Activated CD8-positive, alpha-beta memory T cell treated with anti-CD3 and anti-CD28 coated beads, Interleukin-2, amount 50 U/mL, for 48 hours (primary cell): ENCODE measurements at places on chromosomes 2 and 18.

DNA sequence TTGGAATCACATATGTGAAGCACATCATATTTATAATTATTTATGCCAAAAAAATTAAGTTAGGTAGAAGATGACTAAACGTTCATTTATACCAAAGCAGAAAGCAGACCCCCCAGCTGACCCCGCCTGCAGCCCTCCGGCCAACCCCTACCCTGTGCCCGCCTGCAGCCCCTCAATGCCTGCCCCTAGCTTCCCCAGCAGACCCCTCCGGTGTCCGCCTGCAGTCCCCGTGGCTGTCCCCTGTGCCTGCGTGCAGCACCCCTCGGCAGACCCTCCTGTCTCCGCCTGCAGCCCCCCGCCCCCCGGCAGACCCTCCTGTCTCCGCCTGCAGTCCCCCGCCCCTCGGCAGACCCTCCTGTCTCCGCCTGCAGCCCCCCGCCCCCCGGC, 136.2 kb downstream of the NFATC1 start:
- DNase-seq = no peak

DNA sequence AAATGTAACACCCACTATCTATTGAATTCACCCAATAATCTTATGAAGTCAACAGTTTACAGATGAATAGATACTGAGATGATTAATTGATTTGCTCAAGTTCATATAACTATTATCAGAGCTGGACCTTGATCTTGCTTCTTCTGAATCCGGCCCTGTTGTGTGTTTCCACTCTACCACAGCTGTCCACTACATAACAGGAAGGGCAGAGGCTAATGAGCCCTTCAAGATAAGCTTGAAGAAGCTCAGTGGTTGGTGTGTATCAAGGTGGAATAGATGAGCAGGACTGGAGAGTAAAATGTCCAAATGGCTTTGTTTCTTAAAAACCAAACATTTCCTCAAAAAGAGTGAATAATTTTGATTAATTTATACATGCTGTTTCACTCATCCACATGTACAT, 56.4 kb upstream of the ITGB6 start:
- DNase-seq = no peak

- no peak for DNase-seq
Observed at GRCh38 chr2:6231166-6231565, 539.0 kb downstream of the SOX11 start.

DNA sequence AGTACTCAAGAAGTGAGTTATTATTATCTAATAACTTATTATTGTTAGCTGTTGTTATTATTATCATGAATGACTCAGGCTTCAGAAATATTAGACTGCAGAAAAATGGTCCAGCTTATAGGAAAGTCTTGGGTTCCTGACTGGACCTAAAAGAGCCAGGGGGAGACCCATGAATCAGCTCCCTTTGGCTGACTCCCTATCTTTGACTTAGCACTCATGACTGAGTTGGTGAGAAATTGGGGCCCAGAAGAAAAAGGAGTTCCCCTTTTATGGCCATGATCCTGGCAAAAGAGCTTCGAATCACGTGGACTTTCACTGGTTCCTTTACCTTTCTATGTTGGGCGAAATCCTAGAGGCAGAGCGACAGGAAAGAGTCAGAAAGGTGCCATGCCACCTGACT, 145.8 kb downstream of the MYO3B start:
- no peak for DNase-seq

DNA sequence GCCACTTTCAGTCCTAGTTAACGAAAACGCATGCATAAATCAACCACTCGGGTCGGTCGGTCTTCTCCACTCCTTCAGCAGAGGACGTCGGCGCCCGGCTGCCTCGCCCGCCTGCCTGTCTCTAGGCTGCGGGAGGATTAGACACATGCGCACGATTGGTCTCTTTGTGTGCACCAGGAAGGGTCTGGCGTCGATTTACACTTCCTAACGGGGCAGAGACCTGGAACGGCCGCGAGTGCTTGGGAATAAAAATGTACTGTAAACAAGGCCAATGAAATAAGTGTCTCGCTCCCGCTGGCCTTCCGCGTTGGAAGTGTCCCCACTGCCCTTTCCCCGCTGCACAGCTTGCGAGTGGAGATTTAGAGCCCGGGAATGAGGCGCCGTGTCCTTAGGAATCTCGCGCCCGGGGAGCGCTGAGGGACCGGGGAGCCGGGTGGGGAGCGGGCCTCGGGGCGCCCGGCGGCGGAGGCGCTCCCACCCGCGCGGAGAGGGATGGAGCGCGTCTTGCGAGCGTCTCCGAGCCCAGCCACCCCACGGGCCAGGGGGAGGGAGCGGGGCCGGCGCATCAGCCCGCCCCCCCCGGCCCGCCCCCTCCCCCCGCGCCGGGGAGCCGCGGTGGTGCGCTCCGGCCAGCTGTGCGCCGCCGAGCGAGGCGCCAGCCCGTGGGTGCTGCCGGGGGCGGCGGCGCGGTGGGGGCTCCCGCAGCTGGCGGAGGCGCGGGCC, at the start of gene DOK6:
Gene DOK6 (plus strand): TSS at position 636 of the 723 bp plus-strand sequence.
- peak; percentile 58 for DNase-seq

- DNase-seq = no peak
Observed at GRCh38 chr2:153455403-153455802, 23.2 kb downstream of the RPRM start.
